ELR (cell line): ENCODE measurements at places on chromosomes 1 and 21.
A peak's percentile ranks its signal among the peaks of the same experiment; 100 is the strongest.

DNA sequence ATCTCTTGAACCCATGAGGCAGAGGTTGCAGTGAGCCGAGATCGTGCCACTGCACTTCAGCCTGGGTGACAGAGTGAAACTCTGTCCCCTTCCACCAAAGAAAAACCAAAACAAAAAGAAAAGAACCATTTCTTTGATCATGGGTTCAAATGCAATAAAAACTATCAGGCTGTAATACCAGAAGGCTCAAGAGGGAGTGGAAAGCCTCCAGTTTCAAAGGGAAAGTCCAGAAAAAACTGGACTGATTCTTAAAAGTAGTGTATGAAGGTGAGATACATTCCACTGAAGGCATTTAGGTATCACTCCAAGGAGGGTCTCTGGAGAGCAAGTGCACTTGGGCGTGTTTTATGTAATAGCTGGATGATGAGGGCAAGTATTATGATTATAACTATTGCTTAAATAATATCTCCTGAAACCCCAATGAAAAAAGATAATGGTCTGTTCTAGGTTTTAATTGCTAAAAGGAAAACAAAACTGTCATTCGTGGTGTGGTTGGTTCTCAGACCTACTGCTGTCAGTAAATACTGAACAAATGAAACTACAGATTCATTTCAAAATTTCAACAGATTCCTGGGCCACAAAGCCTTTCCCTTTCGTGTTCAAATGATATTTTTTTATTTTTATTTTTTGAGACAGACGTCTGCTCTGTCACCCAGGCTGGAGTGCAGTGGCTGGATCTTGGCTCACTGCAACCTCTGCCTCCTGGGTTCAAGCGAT, 6.0 kb upstream of the CAMTA1 start:
- DNase-seq, result no peak

DNA sequence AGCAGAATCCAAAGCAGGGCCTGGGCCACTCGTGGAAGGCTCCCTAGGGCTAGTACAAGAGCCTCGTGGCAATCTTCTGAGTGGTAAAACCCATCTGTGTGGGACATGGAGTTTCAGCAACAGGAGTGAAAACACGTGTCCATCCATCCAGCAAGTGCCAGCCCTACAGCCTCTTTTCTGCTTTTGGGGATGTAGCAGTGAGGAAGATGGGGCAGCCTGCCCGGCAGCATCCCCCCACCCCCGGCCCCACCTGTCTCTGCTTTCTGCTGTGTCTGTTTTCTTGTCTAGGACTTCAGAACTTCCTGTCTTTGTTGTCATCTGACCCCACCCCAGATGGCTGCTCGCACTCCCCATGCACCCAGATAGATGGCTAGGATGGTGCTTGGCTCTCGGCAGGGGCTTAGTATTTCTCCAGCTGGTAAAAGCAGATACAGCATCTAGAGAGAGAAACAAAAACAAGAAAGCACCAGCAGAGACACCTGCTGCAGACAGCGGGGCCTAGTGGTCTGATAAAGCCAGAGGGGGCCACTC, 1.5 kb downstream of the CPTP start:
- DNase-seq, result no peak

GRCh38 chr21:33230545-33231324, 997 bp downstream of the IFNAR2 start:
- peak; percentile 67 for DNase-seq

DNA sequence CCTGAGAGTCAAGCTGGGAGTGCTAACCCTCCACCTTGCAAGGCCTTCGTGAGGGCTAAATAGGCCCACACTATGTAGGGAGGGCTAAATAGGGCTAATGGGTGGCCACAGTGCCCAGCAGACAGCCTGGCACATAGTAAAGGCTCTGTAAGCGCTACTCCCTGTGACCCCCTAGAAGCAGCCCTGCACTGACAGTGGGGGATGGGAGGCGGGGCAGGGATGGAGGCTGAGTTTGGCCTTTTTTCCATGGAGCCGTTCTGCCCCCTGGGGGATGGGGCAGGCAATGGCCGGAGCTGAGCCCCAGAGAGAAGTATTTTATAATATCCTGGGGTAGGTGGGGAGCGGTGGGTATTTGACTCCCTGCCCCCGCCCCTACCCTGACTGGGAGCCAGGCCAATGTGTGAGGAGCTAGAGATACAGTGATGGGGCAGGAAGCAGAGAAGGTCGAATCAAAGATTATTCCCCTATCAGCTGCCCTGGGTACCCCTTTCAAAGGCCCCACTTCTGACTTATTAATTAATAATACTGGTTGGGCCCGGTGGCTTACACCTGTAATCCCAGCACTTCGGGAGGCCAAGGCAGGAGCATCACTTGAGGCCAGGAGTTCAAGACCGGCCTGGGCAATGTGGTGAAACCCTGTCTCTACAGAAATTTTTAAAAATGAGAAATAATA, 42.3 kb downstream of the LACTBL1 start:
- peak; percentile 63 for DNase-seq

DNA sequence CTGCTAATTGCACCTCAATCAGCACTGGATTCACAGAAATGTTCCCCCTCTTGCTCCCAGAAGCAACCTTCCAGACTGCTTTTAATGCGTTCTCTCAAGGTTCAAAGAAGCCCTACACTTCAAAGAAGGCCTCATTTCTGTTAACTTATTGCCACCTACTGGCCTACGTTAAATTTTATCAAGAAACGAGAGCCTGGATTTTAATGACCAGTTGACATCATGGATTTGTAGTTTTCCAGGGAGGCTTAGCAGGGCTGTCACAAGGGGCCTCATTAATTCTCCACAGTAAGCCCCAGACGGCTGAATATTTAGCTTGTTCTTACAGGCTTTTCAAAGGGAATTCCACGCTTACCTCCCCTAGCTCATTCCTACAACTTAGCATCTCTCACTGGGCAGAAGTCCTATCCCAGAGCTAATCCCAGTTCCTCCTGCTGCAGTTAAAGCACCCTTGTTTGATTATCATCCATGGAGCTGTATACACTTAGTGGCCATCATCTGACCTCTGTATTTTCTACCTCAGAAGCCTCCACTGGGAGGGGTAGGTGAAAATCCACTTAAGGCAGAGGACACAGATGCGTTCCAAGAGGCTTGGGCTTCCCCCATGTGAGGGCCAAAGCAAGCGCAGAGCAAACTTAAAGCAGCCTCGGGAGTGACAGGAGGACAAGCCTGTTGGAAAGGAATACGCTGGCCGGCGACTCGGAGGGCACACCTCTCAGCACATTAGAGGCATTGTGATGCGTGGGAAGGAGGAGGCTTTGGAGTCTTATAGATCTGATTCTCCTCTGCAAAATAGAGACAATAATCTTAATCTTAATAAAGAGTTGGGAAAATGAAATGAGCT, 32.2 kb upstream of the CYP4X1 start:
- peak; percentile 26 for DNase-seq

- DNase-seq, result no peak
Observed at GRCh38 chr1:68725001-68725752, 228.3 kb upstream of the DEPDC1 start.

- no peak for DNase-seq
Observed at GRCh38 chr1:25992689-25993171, 5.1 kb downstream of the PAFAH2 start.

GRCh38 chr21:35909456-35910223, 150.7 kb downstream of the SETD4 start:
- no peak for DNase-seq

DNA sequence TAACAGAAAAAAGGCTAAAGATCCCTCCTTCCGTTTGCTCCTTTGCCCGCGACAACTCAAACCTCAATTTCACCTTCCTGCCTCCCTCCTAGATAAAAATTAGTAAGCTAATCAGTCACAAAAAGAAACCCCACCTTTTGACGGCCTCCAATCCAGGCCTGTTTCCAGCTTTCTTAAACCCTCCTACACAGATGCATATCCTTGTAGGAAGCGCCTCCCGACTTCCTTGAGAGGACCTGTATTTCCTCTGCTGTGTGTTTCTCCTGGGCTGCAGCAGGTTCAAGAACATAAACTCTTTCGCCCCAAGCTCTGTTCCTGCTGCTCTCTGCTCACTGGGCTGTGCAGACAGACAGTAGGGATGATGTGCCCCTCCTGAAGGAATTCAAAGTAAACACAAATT, 168.8 kb downstream of the CYYR1 start:
- no peak for DNase-seq

- no peak for DNase-seq
Observed at GRCh38 chr1:82165304-82165703, 364.6 kb downstream of the ADGRL2 start.

- no peak for DNase-seq
Observed at GRCh38 chr1:156284112-156284511, at the start of gene TMEM79. TMEM79 (plus strand) TSS chr1:156284325; CDS start chr1:156285227, 902 bp downstream.

GRCh38 chr1:221992427-221992826, 250.5 kb upstream of the DUSP10 start:
- no peak for DNase-seq

GRCh38 chr1:95002540-95003432, 70.0 kb downstream of the ALG14 start:
- DNase-seq, result no peak

DNA sequence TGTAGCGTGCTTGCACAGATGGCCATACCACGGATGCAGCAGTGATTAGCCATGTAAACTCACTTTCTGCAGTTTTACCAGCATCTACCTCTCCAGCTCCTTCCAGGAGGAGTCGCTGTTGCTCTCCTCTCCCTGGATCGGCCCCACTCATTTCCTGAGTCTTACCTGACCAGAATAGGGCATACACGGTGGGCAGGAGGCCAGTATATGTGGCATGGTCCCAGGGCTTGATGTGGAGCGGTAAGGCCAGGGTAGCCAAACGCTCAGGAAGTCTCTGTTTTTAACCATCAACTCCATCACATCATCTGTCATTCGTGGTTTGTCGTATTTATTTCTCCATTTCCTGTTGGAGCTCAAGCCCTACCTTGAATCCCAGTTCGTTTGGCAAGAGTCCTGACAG, 163.4 kb upstream of the USP24 start:
- no peak for DNase-seq

GRCh38 chr1:9402256-9402616, 109.5 kb downstream of the SPSB1 start:
- DNase-seq, result no peak

GRCh38 chr21:37045149-37045548, 27.7 kb downstream of the PIGP start:
- DNase-seq, result no peak

- no peak for DNase-seq
Observed at GRCh38 chr1:198397208-198397808, 143.2 kb downstream of the ATP6V1G3 start.

- peak; percentile 46 for DNase-seq
Observed at GRCh38 chr1:155064111-155064831, 731 bp downstream of the EFNA4 start.

DNA sequence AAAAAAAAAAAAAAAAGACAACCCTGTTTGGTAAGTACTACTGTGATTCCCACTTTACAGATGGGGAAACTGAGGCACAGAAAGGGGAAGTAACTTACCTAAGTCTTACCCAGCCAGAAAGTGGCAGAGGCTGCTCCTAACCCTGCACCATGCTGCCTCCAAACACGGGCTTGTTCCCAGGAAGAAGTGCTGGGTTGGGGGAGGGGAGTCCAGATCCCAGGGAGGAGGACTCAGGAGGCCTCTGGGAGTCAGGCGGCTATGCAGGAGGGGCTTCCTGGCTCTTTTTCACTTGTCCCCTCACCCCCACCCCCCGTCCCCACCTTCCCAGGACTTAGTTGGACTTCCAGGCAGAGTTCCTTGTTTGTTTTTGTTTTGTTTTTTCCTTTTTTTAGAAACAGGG, 23.9 kb downstream of the PIK3CD start:
- no peak for DNase-seq

- DNase-seq, result no peak
Observed at GRCh38 chr1:230250666-230251065, 175.5 kb downstream of the PGBD5 start.

DNA sequence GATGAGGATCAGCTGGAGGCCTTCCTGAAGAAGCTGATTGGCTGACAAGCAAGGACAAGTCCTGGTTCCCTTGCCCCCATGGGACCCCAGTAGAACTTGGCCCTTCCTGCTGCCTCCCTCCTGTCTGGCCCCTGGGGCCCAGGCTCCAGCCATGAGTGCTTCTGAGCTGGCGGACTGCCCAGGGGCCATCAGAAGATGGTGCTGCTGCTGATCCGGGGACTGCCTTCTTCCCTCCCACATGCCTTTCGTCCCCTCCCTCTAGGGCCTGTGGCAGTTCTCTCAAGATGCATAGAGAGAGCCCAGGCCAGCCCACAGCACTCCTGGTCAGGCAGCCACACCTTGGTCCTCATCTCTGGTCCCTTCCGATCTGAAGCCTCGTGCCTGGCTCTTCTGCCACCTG, 57.9 kb upstream of the PRKACB start:
- no peak for DNase-seq

DNA sequence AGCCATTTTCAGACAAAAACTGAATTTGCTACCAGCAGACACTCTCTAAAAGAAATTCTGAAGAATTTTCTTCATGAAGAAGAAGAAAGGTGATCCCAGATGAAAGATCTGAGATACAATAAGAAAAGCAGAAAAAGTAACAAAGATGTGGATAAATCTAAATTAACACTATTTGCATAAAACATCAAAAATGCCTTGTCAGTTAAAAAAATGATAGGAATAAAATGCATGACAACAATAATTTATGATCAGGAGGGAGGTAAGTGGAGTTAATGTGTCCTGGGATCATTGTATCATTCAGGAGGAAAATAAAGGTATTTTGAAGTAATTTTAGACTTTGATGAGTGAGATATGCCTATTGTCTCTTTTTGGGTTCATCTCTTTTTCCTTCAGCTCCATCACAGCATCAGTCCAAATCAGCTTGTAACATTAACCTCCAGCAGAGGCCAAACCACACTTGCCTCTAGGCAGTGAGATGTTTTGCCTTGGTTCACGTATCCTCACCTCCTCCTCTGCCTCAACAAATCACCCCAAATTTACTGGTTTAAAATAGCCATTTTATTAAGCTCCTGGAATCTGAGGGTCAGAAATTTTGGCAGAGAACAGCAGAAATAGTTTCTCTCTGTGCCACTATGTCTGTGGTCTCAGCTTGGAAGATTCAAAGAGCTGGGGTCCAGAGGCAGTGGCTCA, 76.9 kb upstream of the HIVEP3 start:
- no peak for DNase-seq

- DNase-seq, result no peak
Observed at GRCh38 chr1:6103854-6104530, 58.3 kb downstream of the KCNAB2 start.

GRCh38 chr1:11311816-11312755, 39.1 kb downstream of the UBIAD1 start:
- DNase-seq, result no peak

- no peak for DNase-seq
Observed at GRCh38 chr1:165861911-165862310, 34.5 kb downstream of the UCK2 start.

- DNase-seq, result peak; percentile 41
Observed at GRCh38 chr21:28522014-28522799, 470.5 kb downstream of the LTN1 start.

GRCh38 chr1:163844459-163844858, 522.7 kb downstream of the NUF2 start:
- peak; percentile 16 for DNase-seq

GRCh38 chr1:161082996-161083747, 6.2 kb downstream of the NECTIN4 start:
- DNase-seq, result peak; percentile 97

GRCh38 chr1:208807446-208808127, 563.4 kb upstream of the PLXNA2 start:
- peak; percentile 23 for DNase-seq

GRCh38 chr1:15100121-15100879, 53.2 kb upstream of the TMEM51 start:
- peak; percentile 39 for DNase-seq

GRCh38 chr21:29832217-29832616, 107.6 kb downstream of the GRIK1 start:
- no peak for DNase-seq

- no peak for DNase-seq
Observed at GRCh38 chr21:35139382-35139715, 90.2 kb upstream of the RUNX1 start.
